ENCODE measurements at places on chromosomes 1 and 21. TPM values are rescaled to one million over a fixed set of nuclear protein-coding genes. Genes with fewer than 3 reads are reported as not detected.

GRCh38 chr1:199170711-199171110 is 531.9 kb downstream of the PTPRC start:
- DNase-seq = no peak
- no peak overlapping the region for H3K27ac ChIP-seq
- no peaks in the 10 kb centered on the region for H3K36me3 ChIP-seq
- H3K4me3 ChIP-seq = no peak overlapping the region
- no peaks in the 10 kb centered on the region for H3K27me3 ChIP-seq
- H3K4me1 ChIP-seq = no peaks in the 10 kb centered on the region

Gene TMPRSS3
- 0.25 TPM for total RNA-seq

DNA sequence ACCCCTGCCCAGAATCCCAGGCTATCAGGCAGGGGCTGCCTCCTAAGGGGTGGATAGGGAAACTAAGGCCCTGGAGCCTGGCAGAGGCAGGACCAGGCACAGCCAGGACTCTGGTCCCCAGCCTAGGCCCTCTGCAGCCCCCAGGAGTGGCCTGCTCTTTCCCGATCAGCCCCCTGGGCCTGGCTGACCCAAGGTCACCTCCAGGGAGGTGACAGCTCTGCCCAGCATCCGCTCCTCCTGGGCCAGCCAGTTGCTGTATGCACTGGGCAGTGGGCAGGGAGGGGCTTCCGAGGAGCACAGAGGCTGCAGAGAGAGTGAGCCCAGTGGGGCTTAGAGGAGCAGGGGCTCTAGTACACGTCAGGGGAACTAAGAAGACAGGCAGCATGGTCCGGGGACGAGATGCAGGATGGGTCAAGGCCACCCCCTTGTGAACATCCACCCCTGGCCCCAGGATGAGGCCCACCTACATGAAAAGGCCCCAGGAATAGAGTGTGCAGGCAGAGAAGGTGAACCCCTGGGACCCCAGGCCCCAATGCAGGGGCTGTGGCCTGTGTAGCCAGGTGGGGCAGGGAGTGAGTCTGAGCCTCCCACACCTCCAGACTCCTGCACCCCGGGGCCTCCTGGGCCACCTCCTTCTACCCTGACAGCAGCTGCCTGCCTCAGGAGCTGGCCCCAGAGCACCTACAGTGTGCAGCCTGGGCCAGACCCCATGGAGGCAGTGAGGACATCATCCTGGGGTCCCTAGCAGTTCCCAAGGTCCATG is 32.8 kb downstream of the WNT9A start:
- H3K27me3 ChIP-seq = no peaks in the 10 kb centered on the region
- no peak overlapping the region for H3K27ac ChIP-seq
- H3K4me3 ChIP-seq = no peak overlapping the region
- H3K4me1 ChIP-seq = peaks cover 27% of the 10 kb centered on the region

DNA sequence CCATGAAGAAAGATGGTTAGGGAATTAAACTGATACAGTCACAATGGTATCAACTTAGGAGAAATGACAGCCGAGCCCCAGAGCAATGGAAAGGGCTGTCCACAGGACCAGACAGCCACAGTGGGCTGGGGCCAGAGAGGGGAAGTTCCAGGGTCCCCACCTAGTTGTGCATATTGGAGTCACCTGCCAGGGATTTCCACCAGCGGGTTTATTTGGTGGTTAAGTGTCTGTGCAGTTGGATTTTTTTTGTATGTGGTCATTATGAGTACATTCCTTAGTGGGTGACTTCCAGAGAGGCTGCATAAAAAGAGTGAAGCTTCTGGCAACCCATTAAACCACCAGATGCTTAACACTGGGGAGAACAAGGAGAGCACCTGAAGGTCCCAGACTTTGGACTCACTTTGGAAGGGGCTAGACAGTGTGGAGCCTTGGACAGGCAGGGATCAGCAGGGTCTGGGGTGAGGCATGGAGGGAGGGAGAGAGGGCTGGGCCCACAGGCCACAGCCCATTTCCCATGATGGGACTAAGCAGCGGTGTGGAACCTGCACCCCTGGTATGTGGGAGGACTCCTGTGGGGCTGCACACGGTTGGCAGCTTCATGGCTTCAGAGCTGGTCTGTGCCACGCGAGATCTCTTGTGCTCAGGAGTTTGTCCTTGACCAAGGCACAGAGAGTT is 7.8 kb upstream of the PTTG1IP start:
- peaks cover 5% of the 10 kb centered on the region for H3K27me3 ChIP-seq
- no peak for DNase-seq

- H3K4me3 ChIP-seq = no peak overlapping the region
- DNase-seq = no peak
- no peaks in the 10 kb centered on the region for H3K27me3 ChIP-seq
- H3K27ac ChIP-seq = peak overlapping the region; percentile 20
Measured at GRCh38 chr1:153623101-153623500, 4.2 kb downstream of the S100A13 start.

Measured in WTC11 (cell line).